Activated T-helper 1 cell treated with anti-CD3 and anti-CD28 coated beads, Interleukin-2, amount 50 U/mL, for 16 hours (primary cell): ENCODE measurements at places on chromosomes 1 and 21.

- no peak for DNase-seq
Measured at GRCh38 chr1:95041491-95042165, 31.1 kb downstream of the ALG14 start.

DNA sequence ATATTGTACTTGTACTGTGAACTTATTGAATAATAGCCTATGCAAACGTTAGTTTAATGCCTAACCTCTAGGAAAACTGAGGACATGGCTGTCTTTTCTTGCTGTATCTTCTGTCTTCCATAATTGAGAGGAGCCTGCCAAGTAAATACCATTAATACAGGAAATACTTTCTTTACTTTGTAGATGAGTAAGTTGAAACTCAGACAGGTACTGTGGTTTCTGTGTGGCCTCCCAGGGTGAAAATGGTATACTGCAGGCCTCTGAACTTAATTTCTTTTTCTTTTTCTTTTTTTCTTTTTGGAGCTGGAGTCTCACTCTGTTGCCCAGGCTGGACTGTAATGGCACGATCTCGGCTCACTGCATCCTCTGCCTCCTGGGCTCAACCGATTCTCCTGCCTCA lies 208.8 kb upstream of the ADGRL4 start:
- no peak for DNase-seq

- no peak for DNase-seq
Measured at GRCh38 chr1:210448297-210448892, 119.7 kb downstream of the HHAT start.

GRCh38 chr1:215749414-215749813 lies 182.3 kb downstream of the KCTD3 start:
- DNase-seq: no peak

DNA sequence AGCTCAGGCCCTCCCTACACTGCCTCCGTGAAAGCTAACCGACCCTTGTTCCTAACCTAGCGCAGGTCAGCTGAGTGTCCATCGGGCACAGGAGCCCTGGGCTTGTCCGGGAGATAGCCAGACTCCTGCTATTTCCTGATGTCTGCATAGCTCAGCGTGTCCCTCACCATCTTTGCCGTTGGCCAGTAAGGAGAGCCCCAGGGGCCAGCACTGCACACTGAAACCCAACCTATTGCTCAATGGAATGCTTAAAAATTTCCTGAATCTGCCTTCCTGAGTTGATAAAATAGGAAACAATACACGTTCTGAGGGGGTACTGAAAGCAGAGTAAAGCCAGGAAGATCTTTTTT lies 2.2 kb downstream of the RUNX1 start:
- no peak for DNase-seq

- no peak for DNase-seq
Measured at GRCh38 chr1:177366091-177366490, 195.3 kb downstream of the BRINP2 start.

- DNase-seq: no peak
Measured at GRCh38 chr1:75614399-75614756, 3.5 kb upstream of the SLC44A5 start.

GRCh38 chr1:22038036-22038435 lies 14.5 kb upstream of the CDC42 start:
- DNase-seq: no peak

DNA sequence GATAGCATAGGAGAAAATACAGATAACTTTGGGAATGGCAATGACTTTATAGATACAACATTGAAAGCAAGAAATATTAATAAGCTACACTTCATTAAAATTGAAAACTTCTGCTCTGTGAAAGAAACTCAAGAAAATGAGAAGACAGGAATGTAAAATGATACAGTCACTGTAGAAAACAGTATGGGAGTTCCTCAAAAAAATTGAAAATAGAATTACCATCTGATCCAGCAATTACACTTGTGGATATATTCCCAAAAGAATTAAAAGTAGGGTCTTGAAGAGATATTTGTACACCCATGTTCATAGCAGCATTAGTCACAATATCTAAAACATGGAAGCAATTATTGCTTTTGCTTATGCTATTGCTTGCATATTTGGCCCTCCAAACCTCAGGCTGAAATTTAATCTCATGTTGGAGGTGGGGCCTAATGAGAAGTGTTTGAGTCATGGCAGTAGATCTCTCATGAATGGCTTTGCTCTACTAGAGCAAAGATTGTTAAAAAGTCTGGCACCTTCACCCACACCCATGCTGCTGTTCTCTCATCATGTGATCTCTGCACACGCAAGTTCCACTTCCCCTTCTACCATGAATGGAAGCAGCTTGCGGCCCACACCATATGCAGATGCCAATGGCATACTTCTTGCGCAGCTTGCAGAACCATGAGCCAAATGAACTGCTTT lies 15.3 kb upstream of the AHCYL1 start:
- DNase-seq: no peak

DNA sequence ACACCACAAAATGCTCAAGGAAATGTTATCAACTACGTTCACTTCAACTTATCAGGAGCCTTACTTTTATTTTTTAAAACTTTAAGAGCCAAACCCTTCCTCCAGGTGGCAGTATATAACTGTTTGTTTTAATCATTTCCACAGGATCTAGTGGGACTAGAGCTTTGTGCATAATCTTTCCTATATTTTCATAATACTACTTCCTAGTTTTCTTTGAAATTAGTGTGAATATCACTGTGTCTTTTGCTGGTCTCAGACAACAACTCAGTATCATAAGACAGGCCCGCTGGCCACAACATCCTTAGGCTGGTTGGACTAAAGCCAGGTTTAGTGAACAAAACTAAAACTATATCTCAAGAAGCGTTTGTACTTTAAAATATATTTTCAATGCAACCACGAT lies 145.5 kb downstream of the TIAM1 start:
- no peak for DNase-seq

- no peak for DNase-seq
Measured at GRCh38 chr1:83026745-83027144, 972.2 kb downstream of the TTLL7 start.
